CD4-positive, alpha-beta T cell treated with Interleukin-21 for 1 hour (primary cell): ENCODE measurements at places on chromosomes 3 and 15.

DNA sequence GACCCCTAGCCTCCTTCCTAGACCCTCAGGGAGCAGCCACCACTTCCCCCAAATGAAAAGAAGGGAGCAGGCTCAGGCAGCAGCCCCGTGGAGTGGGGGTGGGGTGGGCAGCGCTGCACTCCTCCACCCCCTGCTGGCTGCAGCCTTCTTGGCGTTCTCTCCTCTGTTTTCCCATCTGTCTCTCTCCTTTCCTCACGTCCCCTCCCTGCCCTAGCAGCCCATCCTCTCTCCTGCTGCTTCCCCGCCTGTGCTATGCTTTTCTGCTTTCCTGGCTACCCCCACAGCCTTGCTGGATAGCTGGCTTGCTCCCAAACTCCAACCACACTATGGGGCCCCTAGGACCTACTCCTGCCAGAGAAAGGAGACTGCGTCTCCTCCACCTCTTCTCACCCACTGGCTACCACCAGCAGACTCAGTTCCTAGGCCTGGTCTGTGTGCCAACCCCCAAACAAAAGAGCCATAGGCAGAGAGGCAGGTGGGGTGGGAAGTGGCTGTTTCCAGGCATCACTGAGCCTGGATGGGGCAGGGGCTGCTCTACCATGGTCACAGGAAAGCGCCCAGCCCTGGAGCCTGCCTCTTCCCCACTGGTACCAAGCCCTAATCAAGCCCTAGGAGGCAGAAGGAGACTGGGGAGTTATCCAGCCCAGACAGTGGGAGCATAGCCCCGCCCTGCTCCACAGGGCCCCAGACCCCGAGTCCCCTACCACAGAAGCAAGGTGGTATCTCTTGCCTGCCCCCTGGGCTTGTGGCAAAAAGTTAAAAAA is 3.4 kb upstream of the DISP2 start:
- no peak for DNase-seq

GRCh38 chr3:103516950-103517349 is 1082.1 kb downstream of the ZPLD1 start:
- DNase-seq = no peak

DNA sequence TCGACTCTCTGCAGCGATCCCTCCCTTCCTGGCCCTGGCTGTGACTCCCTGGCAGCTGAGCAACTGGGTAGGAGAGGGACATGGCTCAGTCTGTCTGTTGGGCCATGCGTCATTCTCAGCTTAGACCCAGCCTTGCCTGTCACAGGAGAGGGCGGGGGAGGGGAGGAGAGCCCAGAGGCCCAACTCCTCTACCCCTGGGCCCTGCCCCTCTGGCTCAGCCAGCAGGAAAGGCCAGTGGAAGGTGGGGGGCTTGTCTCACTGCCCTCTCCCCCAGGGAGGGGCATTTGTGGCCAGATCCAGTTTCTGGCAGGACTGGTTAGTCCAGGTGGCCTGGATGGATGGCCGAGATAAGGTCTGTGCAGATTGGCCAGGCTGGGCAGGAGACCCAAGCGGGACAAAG is 31.6 kb downstream of the DNAJB8 start:
- no peak for DNase-seq

GRCh38 chr15:26146202-26146601 is 283.1 kb upstream of the ATP10A start:
- no peak for DNase-seq

DNA sequence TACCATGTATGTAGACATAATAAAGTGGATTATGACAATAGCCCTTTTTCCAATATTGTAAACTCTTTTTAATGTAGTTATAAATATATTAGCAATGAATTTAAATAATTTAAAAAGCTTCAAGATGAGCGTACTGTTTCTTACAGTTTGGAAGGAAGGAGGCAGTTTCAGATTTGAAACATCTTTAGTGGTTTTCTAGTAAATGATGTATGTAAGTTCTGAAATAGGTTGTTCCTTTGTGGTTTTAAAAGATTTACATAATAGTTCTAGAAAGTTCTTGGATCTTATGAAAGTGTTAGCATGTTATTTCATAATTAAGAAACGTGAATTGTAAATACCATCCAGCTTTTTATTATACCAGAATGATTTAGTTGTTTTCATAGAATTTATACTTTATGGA is 16.0 kb downstream of the DNAJC19 start:
- DNase-seq = no peak

- no peak for DNase-seq
Observed at GRCh38 chr3:147887797-147888196, 478.6 kb downstream of the ZIC1 start.

DNA sequence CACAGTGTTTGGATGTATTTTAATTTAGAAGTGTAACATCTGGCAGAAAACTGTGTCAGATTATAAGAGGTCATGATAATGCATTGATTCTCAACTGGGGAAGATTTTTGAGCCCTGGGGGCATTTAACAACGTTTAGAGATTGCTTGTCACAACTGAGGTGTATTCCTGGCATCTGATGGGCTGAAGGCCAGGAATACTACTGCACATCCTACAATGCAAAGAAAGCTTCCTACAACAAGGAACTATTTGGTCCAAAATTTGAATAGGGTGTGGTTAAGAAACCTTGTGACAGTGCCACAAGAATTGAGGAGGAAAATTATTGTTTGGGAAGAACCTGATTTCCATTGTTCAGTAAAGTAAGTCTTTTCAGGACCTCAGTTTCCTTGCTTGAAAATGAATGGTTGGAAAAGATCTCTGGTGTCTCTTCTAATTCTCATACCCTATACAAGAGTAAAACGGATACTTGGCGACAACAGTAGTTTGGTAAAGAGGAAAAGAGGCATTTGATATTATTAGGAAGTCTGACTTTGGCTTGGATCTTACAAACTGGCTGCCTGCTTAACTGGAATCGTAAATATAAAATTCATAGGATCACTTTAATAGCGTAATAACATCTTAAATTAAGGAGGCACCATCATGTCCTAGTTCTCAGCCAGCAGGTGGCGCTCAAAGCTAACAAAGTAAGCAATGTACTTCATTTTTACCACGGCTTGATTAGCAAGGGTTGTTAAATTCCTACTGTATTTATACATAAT is 4.3 kb downstream of the DAZL start:
- peak; percentile 80 for DNase-seq

GRCh38 chr3:64895991-64896895 is 208.4 kb upstream of the ADAMTS9 start:
- DNase-seq = no peak

DNA sequence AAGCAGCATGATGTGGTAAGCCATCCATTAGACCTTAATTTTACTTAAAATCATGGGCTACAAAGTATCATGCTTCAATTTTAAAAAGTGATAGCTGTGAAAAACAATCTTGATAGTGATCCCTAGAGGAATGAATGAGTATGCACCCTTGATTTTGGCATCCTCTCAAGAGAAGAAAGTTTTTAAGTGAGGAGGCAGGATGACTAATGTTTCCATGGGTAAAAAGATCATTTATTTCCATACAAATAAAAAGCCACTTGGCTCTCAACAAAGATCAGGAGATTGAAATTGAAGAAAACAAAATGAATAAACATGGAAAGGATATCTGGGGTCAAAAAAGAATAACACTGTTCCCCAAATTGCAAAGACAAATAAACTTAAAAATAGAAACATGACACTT is 305.4 kb downstream of the MEX3B start:
- DNase-seq = no peak

GRCh38 chr3:170524073-170524472 is 61.8 kb downstream of the SLC7A14 start:
- no peak for DNase-seq

DNA sequence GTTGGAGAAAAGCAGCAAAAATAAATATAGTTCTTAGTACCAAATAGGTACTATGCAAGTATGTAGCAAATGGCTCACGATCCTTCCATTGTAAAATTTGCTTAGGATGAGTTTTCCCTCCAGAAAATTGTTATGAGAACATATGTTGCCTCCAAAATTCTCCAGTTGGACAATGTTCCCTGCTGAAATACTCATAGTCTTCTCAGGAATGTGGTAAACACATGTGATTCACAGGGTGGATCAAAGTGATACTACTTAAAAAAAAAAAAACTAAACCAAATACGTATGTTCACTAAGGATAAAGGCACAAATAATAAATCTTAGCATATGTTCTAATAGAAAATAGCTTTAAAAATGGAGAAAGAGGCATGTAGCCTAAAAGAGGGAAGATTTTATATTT is 84.3 kb upstream of the ZNF385D start:
- DNase-seq = no peak

DNA sequence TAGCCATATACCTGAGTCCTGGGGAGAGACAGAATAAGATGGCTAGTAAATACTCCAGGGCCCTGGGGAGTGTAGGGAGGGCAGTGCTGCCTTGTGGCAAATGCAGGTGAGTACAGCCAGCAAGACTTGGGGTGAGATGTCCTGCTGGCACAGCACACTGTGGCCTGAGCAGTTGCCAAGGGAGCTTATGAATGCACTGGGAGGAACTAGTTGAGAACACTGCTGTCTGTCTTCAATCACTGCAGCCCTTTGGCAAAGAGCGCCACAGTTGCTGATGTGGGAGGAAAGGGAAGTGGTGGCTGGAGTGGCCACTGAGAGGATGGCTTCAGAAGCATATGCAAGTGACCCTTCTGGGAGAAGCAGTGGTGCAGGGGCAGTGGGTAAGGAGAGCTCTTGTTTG is 264.6 kb downstream of the RORA start:
- no peak for DNase-seq

DNA sequence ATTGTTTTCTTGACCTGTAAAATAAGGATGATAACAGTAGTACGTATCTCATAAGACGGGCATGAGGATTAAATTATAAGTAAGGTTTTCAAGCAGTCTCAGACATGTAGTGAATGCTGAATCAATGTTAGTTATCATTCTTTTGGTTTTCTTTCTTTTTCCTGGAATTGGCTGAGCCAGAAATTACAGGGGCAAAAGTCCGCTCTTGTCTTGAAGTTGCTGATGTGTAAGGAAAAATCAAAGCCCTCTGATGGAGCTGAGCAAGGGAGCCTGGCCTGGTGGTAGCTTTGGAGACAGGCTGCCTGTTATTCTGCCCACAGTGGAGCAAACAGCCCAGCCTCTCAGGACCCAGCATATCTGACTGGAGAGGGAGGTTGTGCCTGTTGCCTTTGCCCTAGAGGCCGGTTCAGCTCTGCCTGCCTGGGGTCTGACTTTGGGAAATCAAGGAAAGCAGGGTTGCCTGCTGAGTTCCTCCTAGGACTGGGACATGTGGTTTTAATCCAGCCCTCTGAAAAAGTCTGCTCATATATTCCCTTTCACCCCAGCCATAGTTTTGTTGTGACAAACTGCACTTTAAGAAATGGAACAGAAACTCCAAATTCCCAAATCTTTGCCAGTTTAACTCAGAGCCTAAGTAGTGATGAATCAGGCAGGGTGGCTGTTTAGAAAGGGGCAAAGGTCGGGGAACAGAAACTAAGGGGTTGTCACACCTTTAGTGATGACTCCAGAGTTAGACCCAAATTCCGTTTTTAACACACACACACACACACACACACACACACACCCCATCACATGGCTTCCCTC is 40.1 kb downstream of the GASK1A start:
- DNase-seq = no peak

- no peak for DNase-seq
Observed at GRCh38 chr3:160402221-160403027, 3.0 kb downstream of the SMC4 start.

- no peak for DNase-seq
Observed at GRCh38 chr3:53225181-53225580, 30.6 kb downstream of the TKT start.

DNA sequence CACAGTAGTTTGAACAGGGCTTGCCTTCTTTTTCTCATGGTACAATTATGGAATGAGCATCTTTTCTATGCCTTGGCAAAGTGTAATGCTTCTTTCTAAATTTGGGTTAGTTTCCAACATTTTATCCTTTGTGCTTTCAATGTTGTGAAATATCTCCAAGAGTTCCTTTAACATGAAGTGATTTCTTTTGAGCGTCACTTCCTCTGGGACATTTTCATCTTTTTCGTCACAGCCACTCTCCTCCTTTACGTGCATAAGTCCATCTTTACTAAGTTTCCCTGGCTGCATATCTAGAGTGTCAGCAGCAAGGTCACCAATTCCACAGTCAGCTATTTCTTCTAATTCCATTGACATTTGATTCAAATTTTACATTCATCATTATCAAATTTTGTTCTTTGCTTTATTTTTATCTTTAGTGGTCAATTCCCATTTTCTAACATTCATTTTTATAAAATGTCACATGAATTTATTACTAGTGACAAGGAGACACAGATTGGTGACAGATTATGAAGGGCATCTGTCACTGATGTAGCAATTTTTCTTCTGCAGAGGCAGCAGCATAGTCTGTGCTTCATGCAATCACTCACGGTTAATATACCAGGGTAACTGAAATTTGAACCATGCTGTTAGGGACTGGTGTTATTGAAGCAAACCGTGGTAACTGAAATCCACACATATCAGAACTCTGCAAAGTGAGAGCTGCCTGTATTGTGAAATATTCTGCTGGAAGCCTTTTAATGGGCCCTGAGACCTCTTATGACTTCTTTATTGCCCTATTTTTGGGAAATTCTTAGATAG is 126.5 kb upstream of the THBS1 start:
- no peak for DNase-seq

DNA sequence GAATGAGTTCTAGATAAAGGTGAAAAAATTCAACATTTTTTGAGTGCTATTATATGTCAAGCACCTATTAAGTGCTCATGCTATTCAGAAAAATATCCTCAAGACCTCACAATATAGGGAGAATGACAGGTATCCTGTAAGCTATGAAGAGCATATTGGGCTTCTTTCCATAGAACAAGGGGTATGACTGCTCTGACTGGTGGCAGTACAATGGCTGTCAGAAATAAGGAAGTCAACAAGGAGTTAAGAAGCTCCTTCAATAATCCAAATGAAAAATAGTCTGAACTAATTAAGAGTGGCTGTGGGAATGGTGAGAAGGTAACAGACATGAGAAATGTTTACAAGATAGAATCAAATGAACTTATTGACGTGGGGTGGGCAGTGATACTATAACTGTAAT is 24.7 kb downstream of the NPTN start:
- DNase-seq = no peak

GRCh38 chr3:155254445-155254844 is 39.0 kb downstream of the STRIT1 start:
- DNase-seq = no peak

GRCh38 chr3:128287216-128287615 is 133.9 kb downstream of the EEFSEC start:
- no peak for DNase-seq

GRCh38 chr3:147943265-147943945 is 534.2 kb downstream of the ZIC1 start:
- no peak for DNase-seq

- DNase-seq = no peak
Observed at GRCh38 chr15:90209591-90209990, 8.5 kb downstream of the SEMA4B start.

DNA sequence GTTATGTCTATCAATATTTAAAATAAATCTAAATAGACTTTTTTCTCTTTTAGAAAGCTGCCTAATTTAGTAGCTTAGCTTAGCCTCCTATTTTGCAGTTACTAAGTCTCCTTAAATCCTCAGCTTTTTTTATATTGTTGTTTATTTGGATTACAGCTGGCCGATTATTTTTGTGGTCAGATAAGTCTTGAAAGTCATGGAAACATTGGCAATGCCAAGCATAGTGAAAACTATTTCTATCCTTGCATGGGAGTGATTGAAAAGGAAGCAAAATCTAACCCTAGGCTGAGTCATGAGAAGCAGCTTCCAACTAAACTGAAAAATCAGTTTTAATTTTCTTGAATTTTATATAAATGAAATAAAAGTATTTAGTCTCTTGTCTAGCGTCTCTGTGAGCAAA is 1063.0 kb upstream of the GBE1 start:
- DNase-seq = no peak
